ENCODE measurements at places on chromosomes 11 and 22.

DNA sequence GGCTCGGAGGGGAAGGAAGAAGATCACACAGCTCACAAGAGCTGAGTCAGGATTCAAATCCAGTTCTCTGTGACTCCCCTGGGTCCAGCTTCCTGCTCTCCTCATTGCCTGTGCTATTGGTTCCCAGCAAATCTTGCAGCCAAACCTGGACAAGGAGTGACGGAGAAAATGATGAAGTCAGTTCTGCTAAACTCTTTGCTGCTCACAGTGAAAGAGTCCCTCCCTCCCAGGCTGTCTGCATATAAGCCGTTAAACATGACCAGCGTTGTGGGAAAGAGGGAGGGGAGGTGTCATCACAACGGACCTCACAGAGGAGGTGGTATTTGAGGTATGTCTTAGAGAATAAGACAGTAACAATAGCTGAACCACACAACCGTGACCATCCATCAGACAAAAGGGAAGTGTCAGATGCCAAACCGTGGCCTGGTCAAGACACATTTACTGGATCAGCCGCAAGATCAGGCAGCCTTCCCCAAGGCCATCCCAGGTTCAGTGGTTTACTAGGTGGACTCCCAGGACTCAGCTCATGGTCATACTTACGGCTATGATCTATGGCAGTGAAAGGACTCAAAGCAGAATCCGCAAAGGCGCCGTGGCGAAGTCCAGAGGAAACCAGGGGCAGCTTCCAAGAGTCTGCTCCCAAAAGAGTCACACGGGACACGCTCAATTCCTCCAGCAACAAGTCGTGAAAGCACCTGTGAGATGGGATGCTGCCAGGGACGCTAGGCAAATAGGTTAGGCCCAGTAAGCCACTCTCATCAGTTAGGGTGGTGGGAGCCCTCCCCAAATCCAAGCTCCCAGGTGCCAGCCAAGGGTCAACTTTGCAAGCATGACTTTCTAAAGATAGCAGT, 2.8 kb upstream of the CYTH4 start:
- no peak for DNase-seq

- DNase-seq, result no peak
Measured at GRCh38 chr11:45502226-45502545, 163.2 kb downstream of the CHST1 start.

DNA sequence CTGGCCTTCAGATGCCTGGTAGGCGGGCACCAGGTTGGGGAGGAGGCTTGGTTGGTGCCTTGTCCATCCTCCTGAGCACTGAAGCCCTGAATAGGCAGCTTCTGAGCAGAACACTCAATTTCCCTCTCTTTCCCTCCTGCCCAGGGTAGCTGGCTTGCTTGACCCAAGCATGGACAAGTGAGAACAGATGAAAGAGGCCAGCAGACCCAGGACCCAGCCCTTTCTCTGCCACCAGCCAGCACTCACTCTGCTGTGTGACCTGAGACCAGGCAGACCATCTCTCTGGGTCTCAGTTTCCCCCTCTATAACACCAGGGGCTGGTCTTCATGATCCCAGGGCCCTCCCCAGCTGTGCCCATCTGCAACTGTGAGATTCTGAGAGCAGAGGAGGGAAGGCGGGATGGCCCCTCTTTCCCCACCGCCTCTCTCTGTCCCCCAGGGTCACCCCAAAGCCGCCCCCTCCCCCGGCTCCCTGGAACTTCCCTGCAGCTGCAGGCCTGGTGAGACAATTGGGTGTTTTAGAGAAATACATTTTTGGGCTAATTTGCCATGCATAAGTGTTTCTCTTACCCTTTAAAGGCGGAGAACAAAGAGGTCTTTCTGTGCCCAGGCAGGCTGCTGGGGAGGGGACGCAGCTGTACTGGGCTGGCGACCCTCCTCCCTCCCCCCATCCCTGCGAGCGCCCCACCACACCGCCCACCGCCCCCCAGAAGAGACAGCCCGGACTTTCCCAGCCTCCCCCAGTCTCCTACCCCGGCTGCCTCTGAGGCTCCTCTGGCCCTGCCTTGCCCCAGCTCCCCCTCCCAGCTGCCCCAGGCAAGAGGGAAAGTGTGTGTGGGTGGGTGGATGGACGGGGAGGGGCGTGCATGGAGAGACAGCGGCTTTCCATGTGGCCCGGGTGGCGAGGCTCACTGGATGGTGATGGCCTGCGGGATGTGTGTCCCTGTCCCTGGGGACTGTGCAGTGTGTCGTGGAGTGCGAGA, 30.8 kb upstream of the PICK1 start:
- no peak for DNase-seq

- no peak for DNase-seq
Measured at GRCh38 chr22:24091551-24092420, 80.7 kb downstream of the CABIN1 start.

- DNase-seq, result no peak
Measured at GRCh38 chr22:43225609-43226008, 38.7 kb upstream of the TTLL12 start.

- no peak for DNase-seq
Measured at GRCh38 chr11:18193010-18193409, 20.4 kb downstream of the MRGPRX4 start.

DNA sequence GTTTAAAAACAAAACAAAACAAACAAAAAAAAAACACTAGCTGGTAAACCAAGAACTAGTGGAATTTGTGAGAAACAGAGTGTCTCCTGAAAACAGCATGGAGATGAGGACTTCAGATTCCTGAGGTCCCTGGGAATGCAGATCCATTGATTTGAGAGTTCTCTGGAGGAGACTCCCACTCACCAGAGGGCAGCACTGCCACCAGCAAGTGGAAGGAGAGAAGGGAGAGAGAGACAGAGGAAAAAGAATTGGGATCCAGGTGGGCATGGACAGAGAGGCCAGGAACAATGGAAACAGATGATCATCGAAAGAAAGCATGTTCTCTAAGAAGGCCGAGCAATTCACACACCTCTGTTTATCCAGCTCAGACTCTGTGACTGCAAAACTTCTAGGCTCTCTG, 31.8 kb downstream of the ETS1 start:
- no peak for DNase-seq

Data from activated CD8-positive, alpha-beta memory T cell treated with anti-CD3 and anti-CD28 coated beads for 1 hour (primary cell).